ENCODE measurements at places on chromosomes 4 and X.

GRCh38 chr4:169626331-169627282 is 6.2 kb downstream of the CLCN3 start:
- DNase-seq, result no peak

GRCh38 chrX:66632473-66632872 is 6.4 kb downstream of the EDA2R start:
- no peak for DNase-seq

DNA sequence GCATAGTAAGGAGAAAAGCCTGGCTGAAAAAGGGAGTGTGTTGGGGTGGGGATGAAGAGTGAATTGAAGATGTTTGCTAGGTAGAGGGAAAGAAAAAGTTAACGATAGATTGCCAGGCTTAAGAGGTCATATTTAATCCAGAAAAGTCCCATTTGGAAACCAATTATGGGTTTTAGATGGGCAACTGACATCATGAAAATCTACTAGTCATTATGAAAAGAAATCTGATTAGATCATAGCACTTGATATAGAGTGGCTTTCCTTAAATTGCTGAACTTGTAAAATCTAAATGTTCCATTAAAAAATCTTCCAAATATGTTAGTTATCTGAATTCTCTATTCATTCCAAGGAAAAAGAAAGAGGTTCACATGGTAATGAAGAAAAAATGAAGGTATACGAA is 37.5 kb upstream of the IL21 start:
- no peak for DNase-seq

GRCh38 chr4:184250795-184251669 is 33.4 kb upstream of the ENPP6 start:
- peak; percentile 56 for DNase-seq

- DNase-seq, result no peak
Measured at GRCh38 chrX:120137439-120137838, 21.0 kb upstream of the RHOXF2 start.

DNA sequence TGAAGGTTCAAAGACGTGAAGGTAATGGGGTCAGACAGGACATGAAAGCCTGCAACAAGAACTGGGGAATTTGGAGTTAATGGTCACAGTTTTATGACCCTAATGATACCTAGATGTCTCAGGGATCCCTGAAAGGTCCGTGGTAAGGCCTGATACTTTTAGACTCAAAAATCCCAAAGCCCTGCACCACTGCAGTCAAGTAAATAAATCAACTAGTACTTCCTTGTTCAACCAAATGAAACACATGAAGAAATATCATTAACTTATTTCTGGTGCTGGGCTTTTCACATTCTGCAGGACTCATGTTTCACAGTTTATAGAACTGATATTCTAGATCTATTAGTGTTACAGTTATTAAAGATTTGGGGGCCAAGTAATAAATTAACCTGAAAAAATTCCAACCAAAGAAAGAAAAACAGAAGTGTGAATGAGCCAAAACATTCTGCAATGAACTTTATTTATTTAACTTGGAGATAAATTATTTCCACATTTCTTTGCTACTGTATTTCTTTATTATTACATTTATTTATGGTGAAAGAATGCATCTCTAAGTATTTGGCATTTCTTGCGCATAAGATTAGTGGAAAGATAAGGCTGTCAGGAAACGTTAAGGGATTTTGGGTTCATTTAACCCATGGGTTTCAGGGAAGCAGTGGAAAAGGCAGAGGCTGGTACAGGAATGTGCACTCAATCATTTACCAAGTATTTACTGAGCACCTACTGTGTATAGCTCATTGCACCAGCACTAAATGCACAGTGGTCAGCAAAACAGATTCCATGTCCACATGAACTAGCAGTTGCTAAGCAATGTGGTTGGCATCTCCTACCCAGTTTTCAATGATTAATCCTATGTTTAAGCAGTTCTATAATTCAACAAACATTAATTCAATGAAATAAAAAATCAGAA is 8.7 kb downstream of the WDFY3 start:
- DNase-seq, result no peak

DNA sequence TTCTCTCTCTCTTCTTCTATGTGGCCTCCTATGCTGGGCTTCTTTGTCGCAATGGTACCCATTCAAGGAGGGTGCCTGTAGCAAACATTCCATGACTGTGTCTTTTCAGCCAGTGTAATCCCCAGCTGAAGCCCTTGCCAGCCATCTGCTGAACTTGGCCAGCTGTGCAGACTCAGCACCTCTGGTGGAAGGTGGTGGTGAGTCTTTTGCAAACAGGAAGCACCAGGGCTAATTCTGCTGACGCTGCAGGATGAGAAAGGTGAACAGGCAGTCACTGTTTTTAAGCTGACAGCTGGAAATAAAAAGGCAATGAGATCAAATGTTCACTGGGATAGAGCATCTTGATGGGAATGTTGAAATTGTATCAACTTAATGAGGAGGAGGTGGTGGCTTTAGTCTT is 298.7 kb upstream of the CLNK start:
- DNase-seq, result no peak

DNA sequence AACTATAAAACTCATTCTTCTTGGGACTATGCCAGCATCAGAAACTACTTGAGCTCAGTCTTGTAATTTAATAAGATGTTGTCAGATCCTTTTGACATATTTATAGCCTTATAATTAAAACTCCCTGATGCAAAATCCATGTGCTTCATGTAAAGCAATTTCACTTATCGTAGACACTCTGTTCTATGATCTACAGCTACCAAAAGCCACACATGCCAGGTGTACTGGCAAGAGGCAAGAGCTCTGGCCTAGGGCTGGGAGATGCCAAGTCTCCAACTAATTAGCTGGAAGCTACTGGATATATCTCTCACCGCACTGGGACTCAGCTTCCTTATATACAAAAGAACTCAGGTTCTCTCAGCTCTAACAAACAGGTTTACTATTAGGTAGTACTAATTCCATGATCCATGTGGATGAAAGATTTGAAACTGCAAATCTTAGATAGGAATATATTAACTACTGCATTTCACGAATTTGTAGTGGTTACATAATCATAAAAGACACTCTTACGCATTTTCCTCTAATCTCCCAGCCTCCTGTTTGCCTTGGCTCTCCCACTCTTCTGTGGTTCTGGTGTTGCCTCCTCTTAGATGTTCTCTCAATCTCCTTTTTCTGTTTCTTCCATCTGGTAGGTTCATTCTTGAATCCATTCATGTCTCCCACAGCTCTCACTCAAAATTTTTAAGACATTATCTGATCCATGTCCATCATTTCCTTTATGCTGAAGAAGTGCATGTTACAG is 103.0 kb downstream of the HHIP start:
- DNase-seq, result no peak

GRCh38 chrX:13341491-13342101 is 21.7 kb upstream of the ATXN3L start:
- no peak for DNase-seq

GRCh38 chrX:107398115-107398514 is 51.3 kb upstream of the FRMPD3 start:
- no peak for DNase-seq

DNA sequence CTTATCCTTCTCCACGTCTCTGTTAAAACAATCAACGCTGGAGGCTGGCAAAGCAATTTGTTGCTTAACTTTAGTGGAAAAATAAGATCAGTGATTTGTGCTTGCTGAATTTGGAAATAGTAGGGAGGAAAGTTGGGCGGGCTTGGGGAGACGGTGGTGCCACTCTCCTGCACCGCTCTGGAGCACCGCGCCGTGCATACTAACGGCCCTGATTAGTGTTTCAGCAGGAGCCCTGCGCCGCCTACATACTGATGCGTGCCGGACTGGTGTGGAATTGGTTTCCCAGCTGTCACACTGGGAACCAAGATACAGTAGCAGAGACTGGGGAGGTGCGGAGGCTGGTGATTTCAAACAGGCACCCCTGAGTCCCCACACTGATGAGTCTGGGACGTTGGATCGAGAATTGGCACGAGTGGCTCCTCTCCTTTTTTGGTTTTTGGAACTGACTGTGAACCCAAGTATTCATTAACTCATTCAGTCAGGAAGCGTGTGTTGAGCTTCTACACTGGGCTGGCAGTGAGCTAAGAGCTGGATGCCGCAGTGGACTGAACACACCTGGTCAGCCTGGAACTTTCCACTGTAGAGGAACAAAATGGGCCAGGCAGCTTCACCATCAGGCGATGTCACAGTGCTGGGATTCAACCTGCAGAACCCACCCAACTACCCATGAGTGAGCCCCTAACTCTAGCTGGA is 29.0 kb upstream of the PSAPL1 start:
- DNase-seq, result no peak

- no peak for DNase-seq
Measured at GRCh38 chr4:46992338-46992737, 1.0 kb downstream of the GABRA4 start.

GRCh38 chr4:48518143-48518542 is 28.1 kb downstream of the ZAR1 start:
- DNase-seq, result no peak

DNA sequence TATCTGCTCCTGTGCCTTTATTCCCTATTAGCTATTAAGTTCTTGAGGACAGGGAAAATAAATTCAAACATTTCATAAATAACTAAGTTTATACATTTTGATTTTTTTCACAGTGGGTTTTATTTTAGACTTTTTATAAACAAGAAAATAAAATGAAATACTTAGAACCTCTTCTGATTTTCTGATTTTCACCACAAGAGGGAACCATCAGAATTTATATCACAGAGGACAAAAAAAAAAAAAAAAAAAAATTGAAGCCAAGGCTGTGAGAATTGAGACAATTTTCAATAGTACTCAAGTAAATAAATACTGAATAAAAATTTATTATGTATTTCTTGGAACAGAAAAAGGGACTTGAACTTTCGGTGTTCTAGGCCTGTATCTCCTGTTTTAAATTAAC is 288.1 kb downstream of the SH3BGRL start:
- DNase-seq, result peak; percentile 0

GRCh38 chr4:158682066-158682465 is 10.0 kb downstream of the ETFDH start:
- DNase-seq, result no peak

GRCh38 chr4:11250510-11250909 is 178.2 kb downstream of the HS3ST1 start:
- DNase-seq, result no peak

Data from LoVo (cell line).